ENCODE measurements at places on chromosomes 1 and 21.

DNA sequence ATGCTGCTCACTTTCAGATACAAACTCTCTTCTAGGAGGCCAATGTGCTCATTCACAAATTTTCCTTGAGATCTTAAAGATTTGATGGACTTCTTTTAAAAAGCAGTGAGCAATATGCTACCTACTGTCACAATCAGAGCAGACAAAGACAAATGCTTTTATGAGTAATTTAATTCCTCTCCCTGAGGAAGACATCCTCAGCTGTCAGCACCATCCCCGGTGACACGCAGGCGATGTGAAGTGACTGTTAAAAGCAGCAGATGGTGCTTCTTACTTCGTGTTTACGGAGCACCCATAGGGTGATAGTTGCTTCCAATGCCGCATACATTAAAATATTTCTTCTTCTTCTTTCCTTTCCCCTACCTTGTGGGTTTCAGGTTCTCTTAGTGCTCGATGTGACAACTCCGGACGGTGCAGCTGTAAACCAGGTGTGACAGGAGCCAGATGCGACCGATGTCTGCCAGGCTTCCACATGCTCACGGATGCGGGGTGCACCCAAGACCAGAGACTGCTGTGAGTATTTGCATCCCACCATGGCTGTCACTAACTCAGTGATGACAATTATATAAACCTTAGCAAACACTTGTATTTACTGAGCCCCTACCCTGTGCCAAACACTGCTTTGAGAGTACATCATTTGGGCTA, 29.1 kb downstream of the LAMC2 start:
- DNase-seq, result no peak

- no peak for DNase-seq
These were observed 348.3 kb downstream of the AJAP1 start for GRCh38 chr1:5002676-5003075.

DNA sequence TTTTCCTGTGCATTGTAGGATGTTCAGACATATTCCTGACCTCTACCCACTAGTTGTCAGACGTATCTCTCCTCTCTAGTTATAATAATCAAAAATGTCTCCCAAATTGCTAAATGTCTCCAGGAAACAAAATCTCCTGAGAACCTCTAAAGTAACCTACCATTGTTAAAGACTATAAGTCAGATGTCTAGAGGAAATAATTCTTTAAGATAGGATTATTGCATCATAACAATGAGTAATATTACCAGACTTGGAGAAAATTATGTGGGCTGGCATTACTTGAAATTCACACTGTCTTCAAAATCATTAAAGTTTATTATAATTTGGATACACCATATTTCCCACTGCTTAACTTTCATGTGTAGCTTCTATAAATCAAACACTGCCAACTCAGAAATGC, 643.0 kb upstream of the ADGRL2 start:
- DNase-seq, result no peak

DNA sequence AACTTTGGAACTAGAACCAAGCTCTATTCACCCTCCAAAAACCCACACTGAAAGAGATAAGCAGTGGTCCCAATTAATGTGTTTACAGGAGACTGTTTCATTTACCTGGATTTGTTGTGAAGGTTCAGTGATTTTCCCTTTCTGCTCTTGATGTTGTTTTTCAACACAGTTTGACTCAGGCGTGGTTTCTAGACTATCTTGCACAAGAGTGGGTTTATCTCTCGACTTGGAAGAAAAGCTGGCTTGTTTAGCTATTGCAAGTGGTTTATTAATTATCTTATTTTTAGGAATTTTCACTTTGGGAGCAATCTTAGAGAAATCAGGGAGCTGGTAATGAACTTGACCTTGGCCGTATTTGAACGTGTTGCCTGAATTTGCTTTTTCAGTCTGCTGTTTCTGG, 5.3 kb downstream of the AKNAD1 start:
- no peak for DNase-seq

DNA sequence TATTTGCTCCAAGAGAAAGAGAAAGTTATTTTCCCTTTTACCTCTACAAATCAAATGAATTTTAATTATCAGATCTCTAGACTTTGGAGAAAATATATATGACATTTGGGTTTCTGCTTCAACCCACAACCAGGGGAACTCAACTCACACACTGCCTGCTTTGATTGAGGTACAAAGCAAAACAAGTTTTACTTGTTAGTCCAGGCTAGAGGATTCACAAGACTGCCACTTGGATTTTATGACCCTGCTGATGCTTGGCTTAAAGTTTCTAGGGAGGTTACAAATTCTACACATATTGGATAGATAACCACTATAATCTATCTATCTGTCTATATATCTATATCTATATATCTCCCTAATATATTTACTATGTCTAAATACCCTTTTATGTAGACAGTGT, 467.3 kb upstream of the RGS18 start:
- DNase-seq, result no peak

DNA sequence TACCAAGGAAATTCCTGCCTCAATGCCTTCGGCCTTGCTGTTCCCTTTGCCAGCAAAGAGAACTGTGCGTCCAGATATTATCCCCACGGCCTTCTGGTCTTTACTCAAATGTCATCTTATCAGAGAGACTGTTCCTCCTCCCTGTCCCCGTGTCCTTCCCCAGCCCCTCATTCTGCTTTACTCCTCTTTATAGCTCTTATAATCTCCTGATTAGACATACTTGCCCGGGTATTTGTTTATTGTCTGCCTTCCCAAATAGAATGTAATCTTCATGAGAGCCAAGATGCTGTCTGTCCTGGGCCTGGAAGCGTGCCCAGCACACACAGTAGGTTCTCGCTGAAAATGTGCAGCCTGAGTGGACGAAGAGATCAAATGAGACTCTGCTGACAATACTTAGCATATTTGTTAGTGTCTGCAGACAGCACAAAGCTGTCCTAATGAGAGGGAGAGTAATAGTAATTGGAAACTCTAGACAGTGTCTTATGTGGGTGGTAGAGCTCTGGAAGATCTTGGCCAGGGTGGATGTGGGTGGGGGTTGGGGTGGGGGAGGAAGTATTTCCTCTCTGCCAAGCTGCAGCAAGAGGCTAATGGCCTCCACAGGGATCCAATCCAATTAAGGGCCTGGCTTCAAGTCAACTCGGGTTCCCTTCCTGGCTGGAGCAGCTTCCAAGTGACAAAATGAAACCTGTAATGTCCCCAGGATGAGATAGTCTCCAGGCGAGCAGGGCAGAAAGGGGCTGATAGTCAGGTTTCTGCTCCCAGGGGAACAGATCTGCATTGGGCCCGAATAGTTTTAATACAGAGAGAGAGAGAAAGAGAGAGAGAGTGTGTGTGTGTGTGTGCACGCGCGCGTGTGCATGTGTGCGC, 9.5 kb upstream of the CLIC4 start:
- DNase-seq, result peak; percentile 55

GRCh38 chr21:31136891-31137290, 98.6 kb upstream of the KRTAP19-8 start:
- DNase-seq, result peak; percentile 42

GRCh38 chr1:221667504-221667903, 74.4 kb downstream of the DUSP10 start:
- no peak for DNase-seq

GRCh38 chr1:4653328-4653660, 1.1 kb upstream of the AJAP1 start:
- no peak for DNase-seq

DNA sequence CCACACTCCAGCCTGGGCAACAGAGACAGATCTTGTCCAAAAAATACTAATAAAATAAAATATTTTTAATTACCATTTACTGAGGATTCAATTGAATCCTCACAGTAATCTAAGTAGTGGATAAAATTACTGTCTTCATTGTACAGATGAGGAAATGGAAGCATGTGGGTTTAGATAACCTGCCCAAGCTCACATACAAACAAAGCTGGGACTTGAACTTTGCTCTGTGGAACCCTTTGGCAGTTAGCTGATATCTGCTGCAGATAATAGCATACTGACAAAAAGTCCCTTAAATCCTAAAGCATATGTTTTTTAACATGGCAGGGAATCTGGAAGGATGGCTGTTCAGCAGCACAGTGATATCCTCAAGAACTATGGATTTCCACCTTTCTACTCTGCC, 130.9 kb upstream of the MROH9 start:
- DNase-seq, result no peak

DNA sequence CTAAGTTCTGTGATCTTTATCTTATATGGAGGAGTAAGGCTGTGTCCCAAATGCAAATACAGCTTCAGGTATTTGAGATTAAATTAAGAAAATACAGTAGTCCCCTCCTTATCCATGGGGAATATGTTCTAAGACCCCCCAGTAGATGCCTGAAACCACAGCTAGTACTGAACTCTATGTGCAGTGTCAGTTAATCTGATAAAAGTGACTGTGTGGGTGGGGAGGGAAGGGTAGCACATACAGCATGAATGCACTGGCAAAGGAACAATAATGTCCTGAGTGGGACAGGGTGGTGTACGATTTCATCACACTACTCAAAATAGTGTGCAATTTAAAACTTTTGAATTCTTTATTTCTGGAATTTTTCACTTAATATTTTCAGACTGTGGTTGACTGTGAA, 83.1 kb downstream of the HS2ST1 start:
- no peak for DNase-seq

DNA sequence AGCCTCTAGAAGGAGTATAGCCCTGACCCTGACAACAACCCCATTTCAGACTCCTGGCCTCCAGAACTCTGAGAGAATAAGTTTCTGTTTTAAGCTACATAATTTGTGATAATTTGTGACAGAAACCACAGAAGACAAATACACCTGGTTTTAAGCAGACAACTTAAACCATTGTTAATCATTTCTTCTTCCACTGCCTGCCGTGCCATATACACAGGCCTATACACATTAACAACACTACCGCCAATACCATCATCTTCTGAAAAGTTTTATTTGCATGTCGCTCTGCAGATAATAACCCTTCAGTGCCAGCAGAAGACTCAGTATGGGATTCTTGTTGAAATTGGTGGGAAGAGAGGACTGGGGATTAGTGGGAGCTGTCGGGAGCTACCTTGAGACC, 39.9 kb upstream of the KRTAP19-8 start:
- DNase-seq, result no peak
